ENCODE measurements at places on chromosomes 7 and 10. TPM values are rescaled to one million over a fixed set of nuclear protein-coding genes. Genes with fewer than 3 reads are reported as not detected.

ZNF467 gene
- total RNA-seq: 0.25 TPM

GPR158 gene
- not detected for total RNA-seq

DNA sequence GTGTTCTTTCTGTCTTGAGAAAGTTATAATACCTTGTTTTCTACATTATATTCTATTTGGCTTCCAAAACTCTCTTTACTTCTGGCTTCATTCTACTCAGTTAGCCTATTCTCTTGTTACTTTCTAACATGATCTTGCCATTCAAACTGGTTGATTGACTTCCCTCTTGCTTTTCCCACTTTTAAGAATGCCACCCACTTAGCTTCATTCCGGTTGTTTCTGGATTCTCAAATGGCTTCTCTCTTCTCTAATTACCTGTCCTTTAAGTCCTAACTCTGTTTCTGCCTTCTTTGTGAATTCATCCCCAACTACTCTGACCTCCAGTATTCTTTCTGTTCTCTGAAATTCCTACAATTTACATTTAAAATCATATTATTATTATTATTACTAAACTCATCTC, 52.0 kb downstream of the ANKIB1 start:
- no peak for DNase-seq

DNA sequence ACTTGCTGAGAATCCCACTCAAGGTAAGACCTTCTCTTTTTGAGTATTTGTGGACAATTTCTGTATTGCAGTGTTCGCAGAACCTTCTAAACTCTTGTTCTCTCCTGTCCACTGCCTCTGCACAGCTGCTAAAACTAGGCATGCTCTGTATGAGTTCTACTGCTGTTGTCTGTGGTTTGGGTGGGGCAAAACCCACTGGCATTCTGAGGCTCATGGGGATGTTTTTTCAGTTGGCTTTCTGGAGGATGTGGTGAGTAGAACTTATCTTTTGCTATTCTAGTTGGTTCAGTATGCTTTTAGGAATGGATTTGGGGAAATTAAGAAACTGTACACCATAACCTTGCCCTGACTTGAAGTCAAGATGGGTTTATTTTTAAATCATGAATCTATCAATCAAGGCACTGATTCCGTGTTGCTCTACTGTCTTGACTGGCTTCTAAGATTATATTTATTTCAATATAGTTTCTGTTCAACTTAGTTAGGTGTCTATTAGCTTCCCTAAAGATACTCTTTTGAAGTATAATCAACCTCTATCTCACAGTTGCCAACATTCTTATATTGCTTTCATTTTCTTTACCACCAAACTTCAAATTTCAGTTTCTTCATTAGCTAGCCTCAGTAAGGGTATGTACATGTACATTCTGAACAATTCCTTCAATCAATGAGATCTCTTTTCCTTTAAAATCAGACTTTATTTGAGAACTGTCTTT, 25.0 kb upstream of the C1GALT1 start:
- peak; percentile 56 for DNase-seq

PTF1A gene
- not detected for total RNA-seq

- DNase-seq: no peak
Measured at GRCh38 chr7:158602905-158603772, 15.5 kb upstream of the PTPRN2 start.

DNA sequence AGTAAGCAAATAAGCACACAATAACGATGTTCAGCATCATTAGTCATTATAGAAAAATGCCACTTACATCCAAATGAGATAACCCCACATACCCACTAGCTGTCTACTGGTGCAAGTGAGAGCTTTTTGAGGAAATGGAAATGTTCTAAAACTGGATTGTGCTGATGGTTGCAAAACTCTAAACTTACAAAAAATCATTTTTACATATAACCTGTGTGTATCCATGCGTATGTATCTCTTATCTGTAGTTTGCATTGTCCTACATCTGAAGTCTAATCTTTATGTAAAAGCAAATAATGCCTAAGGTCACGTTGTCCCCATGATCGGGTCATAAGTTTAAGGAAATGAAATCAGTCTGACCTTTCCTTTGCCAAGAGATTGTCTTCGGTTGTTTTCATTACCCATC, 81.6 kb upstream of the DNAJB6 start:
- no peak for DNase-seq

GRCh38 chr7:25389489-25390106, 161.3 kb upstream of the NPVF start:
- no peak for DNase-seq

DNA sequence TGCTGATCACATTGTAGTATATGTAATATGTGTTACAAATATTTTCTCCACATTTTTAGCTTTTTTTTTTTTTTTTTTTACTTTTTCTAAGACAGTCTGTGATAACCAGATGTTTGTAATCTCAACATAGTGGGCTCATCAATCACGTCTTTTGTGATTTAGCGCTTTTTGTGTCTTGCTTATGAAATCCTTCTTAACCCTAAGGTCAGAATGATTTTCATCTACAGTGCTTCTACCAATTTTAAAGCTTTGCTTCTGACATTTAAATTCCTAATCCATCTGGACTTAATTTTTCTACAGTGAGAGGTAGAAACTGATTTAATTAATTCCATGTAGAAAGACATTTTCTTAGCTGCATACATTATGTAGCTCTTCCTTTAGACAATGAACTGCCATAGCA, 626.4 kb downstream of the TNS3 start:
- DNase-seq: no peak

GRCh38 chr10:8225187-8225586, 170.7 kb downstream of the GATA3 start:
- DNase-seq: no peak

PRKCQ gene
- 48.4 TPM for total RNA-seq

GRCh38 chr7:13416071-13416470, 573.4 kb downstream of the ETV1 start:
- DNase-seq: no peak

GRCh38 chr7:92809760-92810573, 26.4 kb downstream of the CDK6 start:
- DNase-seq: no peak

- no peak for DNase-seq
Measured at GRCh38 chr10:101974091-101974971, 81.6 kb downstream of the ARMH3 start.

DNA sequence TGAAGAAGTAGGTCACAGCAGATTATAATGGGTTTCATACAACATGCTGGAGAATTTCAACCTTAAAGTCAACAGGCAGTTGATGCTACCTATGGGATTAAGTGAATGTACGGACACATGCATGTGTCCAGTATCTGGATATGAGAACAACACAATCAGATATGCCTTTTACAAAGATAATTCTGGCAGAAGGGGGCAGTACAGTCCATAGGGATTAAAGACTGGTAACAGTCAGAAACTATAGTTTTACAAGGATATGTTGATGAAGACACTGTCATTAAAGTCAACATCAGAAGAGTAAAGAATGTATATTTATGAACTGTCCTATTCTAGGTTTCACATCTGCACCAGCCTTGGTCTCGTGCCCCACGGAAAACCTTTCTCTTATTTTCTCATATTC, 41.5 kb downstream of the ANKMY2 start:
- no peak for DNase-seq

GRCh38 chr10:31886885-31887284, 41.7 kb downstream of the ARHGAP12 start:
- DNase-seq: no peak

DNA sequence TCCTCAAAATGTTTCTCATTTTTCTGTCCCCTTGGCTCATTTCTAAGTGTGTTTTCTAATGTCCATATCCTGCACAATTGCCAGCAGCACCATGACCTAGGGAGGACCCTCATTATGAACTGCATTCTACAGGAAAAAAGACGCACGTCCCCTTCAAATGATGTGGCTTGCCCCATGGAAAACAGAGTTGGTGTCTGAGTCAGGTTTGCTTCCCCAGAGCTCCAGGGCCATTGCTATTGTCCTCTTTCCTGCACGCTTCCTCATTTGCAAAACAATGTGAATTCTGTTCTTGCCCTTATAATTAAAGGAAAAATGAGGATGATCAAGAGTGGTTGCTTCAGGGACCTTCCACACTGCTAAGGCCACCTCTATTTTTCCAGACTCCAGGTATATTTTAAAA, 14.7 kb upstream of the ASB4 start:
- DNase-seq: no peak

DNA sequence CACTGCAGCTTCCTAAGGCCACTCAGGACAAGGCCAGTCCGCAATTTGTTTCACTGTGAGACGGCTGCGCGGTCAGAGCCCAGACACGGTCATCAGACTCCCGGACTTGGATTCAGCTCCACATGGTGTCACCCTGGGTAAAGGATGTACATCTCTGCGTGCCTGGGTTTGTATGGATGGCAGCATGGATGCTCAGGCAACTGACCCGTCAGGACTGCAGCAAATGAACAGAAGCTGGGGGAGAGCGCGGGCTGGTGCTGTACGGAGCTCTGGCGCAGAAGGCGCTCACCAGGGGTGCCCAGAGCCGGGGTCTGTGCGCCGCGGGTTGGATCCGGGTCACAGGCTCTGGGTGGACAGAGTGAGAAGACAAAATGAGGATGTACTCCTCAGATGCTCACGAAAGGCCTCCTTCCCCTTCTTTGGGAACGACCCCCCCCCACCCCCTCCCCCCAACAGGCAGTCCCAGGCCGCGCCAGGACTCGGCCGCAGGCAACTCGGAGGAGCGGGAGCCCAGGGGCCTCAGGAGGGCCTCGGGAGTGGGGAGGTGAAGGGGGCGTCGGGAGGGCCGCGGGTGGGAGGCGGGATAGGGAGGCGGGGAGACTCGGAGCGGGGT, 92.4 kb downstream of the CXCL12 start:
- no peak for DNase-seq
